ENCODE measurements at places on chromosomes 4 and X.

GRCh38 chr4:154961263-154961662 lies 180.2 kb downstream of the RBM46 start:
- DNase-seq, result no peak

- no peak for DNase-seq
Observed at GRCh38 chr4:120844528-120844921, 78.0 kb downstream of the PRDM5 start.

- DNase-seq, result no peak
Observed at GRCh38 chr4:16642897-16643296, 255.5 kb downstream of the LDB2 start.

DNA sequence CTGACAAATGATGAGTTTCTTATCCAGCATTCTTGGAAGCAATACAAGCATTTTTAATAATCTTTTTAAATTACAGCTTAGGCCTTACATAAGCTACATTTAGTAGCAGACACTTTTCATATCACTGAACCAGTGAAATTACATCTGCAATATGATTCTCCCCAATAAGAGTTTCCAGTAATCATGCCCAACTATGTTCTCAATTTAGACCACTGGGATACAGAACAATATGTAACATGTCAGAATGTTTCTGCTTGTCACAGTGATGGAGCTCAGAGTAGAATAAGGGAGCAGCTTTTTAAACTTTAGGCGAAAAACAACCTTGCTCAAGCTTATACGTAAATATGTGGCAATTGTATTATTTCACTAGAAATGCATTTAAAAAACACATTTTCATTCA lies 1132.2 kb downstream of the FAT4 start:
- no peak for DNase-seq

GRCh38 chrX:11509786-11510185 lies 155.9 kb downstream of the ARHGAP6 start:
- DNase-seq, result peak; percentile 49

- no peak for DNase-seq
Observed at GRCh38 chr4:111992351-111993168, 152.7 kb upstream of the FAM241A start.
